ENCODE measurements at places on chromosomes 7 and 10.

- DNase-seq = no peak
Observed at GRCh38 chr10:71975871-71976725, 11.9 kb downstream of the CHST3 start.

- no peak for DNase-seq
Observed at GRCh38 chr7:670501-671390, 55.8 kb upstream of the DNAAF5 start.

- no peak for DNase-seq
Observed at GRCh38 chr7:135959646-135960363, 17.4 kb downstream of the MTPN start.

- DNase-seq = no peak
Observed at GRCh38 chr10:26335574-26336093, 102.5 kb upstream of the APBB1IP start.

- DNase-seq = no peak
Observed at GRCh38 chr7:149427096-149427680, 33.7 kb downstream of the ZNF777 start.

DNA sequence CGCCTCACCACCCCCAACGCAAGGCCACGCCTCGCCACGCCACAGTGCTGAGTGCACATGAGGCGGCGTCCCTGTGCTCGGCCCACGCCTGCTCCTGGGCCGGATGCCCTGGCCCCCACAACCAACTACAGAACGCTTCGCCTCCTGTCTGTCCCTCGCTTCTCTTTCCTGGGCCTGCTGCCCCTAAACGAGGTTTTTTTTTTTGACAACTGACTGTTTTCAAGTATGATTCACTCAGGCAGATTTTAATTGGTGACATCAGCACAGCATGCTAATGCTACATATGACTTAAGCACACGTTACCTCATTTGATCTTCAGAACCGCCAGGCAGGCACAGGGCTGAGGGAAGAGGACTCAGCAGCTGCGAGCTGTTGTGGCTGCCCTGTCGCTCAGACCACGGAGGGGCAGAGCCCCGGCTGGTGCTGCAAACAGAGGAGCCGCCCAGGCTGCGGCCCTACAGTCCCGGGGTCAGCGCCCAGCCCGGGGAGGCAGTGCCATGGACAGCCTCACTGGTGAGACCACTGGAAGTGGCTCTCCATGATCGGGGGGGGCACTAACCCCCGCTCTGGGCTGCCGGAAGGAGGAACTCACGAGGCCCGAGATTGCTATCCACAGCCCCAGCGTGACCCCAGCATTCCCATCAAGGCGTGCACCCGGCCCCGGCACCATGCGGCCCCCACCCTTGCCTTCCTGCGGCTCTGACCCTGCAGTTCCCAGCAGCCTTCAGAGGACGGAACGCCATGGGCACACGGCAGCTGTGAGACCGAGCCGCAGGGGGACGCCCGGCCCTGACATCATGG is 212.8 kb downstream of the MAD1L1 start:
- DNase-seq = no peak

- no peak for DNase-seq
Observed at GRCh38 chr7:519484-520390, at the start of gene PDGFA. Gene PDGFA, minus strand, starts transcription at chr7:519846. Its CDS starts 845 bp downstream, at chr7:519001.
